Glutamatergic neuron (in vitro differentiated cells): ENCODE measurements at places on chromosomes 3 and 15. TPM values are rescaled to one million over a fixed set of nuclear protein-coding genes. Genes with fewer than 3 reads are reported as not detected.

The GOLGA6L22 gene
- total RNA-seq = not detected

The BFSP2 gene
- total RNA-seq = not detected

The MST1 gene
- total RNA-seq = 23.4 TPM

The CADM2 gene
- 233 TPM for total RNA-seq

The CORO2B gene
- 16.3 TPM for total RNA-seq

The RPL32 gene
- 966 TPM for total RNA-seq

The PLXND1 gene
- 72.2 TPM for total RNA-seq

The NDN gene
- total RNA-seq = 115 TPM

The RNF168 gene
- 24.4 TPM for total RNA-seq

The CLDN1 gene
- total RNA-seq = not detected

The PPP1R14D gene
- not detected for total RNA-seq

The CRYGS gene
- total RNA-seq = 3.7 TPM

The FEZF2 gene
- 0.49 TPM for total RNA-seq

The ERC2 gene
- total RNA-seq = 48.3 TPM

The MORC1 gene
- not detected for total RNA-seq

The AADACL2 gene
- not detected for total RNA-seq
